ENCODE measurements at places on chromosomes 5 and 9.

GRCh38 chr5:76709762-76710161 is 6.2 kb upstream of the F2R start:
- no peak for DNase-seq

GRCh38 chr9:87357600-87357999 is 140.1 kb upstream of the DAPK1 start:
- DNase-seq, result no peak

GRCh38 chr5:132639706-132640130 is 18.3 kb upstream of the IL13 start:
- DNase-seq, result no peak

DNA sequence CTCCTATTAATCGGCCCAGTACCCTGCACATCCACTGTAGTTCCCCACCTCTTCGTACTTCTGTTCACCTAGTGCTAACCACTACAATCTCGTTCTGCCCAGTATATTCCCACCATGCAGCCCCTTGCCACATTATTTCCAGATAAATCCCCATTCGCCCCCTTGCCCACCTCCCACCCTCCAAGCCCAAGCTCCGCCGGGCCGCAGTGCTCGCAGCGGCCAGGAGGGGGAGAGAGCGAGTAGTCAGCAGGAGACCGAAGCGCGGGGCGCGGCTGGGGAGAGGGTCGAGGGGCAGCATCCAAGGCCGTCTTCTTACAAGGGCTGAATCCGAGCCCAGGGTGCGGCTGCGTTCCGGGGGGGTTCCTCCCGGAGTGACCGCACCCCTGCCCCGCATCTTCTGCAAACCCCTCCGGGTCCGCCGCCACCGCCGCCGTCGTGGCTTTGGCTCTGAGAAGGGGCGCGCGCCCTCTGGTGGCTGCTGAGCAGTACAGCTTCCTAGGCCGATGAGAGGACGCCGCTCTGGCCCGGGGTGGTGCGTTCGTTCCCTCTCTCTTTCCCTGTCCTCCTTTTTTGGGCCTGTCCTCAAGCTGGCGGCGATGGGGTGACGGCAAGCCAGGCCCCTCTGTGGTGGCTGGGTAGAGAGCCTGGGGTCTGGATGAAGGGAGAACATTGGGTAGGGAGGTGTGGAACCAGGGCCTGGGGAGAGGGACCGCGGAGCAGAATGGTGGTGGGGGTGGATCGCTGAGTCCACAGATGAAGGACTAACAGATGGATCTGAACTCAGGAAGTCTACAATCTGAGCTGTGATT is 30.0 kb upstream of the PSD2 start:
- peak; percentile 62 for DNase-seq

GRCh38 chr5:78927657-78928282 is 57.3 kb downstream of the ARSB start:
- no peak for DNase-seq

DNA sequence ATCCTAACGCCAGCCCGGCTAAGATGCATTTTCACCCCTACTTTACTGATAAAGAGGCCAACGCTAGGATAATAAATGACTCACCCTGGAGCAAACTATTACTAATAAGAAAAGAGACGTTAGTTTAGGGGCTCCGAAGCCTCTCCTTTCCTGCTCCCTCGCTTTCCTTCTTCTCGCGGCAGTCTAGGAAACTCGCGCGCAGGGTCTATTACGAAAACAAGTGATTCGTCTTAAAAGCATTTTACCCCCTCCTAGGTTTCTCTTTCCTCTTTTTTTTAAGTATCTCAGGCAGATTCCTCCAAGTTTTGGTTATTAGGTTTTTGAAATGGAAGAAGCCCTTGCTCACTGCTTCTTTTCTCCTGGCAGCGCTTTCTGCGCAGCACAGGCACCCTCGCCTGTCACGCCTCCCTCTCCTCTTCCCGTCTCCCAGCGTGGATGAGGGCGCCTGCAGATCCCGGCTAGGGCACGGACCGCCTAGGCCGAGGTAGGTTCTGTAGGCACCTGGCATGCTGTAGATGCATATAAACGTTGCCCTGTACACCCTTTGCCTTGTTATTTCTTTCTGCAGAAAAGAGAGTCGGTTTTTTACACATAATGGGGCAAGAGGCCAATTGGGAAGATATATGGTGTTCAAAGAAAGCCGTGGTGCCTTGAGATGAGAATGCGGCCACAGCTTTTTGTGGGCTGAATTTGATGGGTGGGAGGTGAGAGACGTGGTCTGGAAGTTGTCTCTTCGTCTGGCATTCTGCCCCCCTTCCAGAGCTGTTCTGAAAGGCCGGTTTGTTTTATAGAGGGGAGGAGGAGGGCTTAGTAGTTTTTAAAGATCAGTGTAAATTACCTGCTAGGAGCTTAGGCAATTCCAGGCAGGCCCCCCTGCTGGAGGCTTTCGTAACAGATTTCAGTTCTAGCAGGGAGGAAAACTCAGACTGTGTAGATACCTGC is 983 bp downstream of the GCNT1 start:
- DNase-seq, result peak; percentile 35

GRCh38 chr9:97425973-97426336 is 14.1 kb downstream of the TDRD7 start:
- DNase-seq, result no peak

DNA sequence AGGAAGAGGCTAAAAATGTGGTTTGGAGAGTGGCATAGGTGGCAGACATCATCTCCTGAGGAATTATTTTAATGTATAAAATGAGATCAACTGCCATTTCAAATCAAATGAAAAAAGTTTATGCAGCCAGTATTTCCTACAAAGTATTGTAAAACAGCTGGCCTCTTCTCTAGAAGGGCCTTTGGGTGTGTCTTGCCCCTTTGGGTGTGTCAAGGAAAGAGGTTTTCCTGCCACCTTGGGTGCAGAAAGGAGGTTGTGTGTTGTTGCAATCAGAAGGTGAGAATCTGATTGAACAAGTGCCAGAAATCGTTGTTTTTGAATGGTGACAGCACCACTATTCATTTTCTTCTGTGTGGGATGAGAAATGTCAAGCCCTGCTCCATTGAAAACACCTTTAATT is 127.4 kb downstream of the RMI1 start:
- DNase-seq, result no peak

DNA sequence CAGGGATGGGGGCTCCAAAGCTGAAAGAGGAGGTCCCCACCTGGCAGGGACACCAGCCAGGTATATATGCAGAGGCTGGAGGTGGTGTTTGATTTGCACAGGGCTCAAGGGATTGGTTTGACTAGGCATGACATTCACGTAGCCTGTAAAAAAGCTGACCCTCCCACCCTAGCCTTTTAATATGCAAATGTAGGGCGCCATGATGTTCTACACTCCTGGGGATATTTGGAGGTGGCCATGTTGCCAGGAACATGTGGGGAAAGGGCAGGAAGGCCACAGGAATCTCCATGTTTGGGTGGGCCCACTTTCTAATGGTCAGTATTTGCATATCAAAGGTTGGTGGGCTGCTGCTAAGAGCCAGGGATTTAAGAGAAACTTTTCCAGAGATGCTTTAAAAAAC is 12.0 kb upstream of the THG1L start:
- no peak for DNase-seq

DNA sequence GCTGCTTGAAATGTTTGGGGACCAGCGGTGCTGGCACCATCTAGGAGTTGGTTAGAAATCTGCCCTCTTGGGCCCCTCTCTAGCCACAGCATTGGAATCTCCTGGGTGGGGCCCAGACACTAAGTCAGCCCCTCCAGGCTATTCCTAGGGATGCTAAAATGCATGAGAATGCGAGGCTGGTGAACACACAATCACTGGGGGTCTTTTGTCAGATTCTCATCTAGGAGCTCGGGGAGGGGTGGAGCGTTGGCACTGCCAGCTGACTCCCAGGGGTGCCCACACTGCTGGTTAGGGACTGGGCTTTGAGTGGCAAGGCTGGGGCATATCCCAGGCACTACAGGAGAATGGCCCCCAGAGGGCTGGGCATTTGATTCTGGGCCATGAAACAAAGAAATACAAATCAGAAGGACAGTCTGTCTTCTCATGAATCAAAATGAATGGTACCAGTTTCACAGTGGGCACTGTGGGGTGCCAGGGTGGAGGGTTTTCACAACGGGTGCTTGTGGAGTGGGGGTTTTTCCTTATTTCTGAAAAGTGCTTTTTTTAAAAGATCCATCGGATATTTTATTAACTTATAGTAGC is 127.8 kb upstream of the RAPGEF1 start:
- no peak for DNase-seq

DNA sequence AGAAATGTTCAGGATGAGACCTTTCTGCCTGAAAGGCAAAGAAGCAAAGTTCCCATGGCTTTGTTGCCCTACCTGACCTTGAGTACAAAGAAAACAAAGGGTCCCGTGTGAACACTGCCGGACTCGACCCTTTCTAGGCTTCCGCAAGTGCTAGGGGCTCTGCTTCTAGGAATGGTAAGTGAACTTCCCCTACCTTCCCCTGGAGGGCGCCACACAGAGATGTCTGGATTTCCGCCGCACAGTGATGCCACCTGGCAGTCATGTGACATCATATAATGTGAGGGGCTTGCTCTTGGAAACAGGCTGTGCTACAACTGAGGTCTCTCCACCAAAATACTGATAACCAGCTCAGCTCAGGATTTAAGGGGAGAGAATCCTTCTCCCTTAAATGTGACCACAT is 56.6 kb downstream of the HSD17B3 start:
- DNase-seq, result no peak

DNA sequence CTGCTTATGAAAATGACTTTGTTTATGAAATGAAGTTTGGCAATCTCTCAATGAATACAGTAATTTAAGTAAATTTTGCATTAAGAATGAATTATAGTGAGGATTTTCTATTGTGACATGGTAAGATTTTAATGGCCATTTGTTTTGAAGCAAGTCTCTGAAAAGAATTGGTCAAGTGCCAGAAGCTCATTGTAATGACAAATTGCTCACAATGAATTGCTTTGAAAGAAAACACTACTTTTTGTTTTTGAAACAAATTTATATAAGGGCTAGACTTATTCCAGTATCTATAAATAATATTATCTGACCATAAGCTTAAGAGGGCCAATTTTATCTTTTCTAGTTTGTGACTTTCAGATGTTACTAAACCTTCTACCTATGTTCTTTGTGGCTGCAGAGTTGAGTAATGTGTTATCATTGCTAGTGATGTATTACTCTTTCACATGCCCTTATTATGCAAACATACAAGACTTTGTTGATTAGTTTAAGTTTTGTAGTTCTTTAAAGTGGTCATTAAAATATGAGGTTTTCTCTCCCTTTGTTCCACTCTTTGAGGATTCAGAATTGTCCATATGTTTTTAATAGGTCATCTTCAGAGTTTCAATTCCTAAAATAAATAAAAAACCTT is 93.0 kb upstream of the ZNF608 start:
- DNase-seq, result no peak

GRCh38 chr5:176996780-176997179 is 9.8 kb downstream of the UIMC1 start:
- DNase-seq, result no peak

GRCh38 chr5:146799231-146799630 is 79.3 kb downstream of the PPP2R2B start:
- no peak for DNase-seq

GRCh38 chr5:144960296-144960695 is 789.6 kb downstream of the KCTD16 start:
- DNase-seq, result no peak

DNA sequence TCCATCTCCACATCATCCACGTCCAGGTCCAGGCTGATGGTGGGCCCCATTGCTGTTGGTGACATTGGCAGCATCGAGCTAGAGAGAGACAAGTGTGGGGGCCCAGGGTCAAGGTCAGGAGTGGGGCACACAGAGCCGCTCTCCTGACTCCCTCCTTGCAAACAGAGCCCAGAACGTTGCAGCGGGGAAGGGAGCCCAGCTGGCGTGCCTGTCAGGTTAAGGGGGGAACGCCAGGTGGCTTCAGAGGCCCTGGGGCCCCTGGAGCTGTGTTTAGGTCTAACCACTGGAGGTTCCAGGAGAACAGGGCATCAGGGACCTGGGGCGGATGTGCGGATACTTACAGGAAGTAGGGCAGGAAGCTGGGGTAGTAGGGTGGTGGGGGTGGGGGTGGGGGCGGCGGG is 7.5 kb downstream of the RNF44 start:
- no peak for DNase-seq

DNA sequence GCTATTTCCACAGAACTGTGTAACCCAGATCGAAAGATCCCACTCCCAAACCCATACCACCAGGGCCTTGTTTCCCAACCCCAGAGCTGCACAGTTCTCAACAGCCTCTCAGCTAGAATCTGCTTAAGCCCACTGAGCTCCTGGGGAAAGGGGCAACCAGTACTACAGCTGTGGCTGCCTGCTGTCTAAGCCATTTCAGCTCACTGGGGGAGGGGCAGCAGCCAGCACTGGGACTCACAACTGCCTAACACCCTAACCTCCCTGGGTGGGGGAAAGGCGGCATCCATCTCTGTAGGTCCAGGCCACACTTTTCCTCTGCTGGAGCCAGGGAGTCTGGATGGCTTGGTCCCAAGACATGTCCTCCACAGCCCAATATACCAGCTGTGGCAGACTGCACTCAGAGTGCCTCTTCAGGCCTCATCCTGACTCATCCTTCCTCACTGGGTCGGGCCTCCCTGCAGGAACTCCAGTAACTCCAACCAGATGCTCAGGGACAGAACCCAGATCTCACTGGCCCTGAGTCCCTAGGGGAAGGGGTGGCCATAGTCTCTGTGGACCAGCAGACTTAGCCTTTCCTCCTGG is 241.4 kb downstream of the HINT1 start:
- DNase-seq, result no peak

- DNase-seq, result peak; percentile 36
These were observed at the start of gene STK32A for GRCh38 chr5:147234825-147235635. TSS of gene STK32A (plus strand) at chr5:147235026. CDS start at chr5:147239635, 4,609 bp downstream.

DNA sequence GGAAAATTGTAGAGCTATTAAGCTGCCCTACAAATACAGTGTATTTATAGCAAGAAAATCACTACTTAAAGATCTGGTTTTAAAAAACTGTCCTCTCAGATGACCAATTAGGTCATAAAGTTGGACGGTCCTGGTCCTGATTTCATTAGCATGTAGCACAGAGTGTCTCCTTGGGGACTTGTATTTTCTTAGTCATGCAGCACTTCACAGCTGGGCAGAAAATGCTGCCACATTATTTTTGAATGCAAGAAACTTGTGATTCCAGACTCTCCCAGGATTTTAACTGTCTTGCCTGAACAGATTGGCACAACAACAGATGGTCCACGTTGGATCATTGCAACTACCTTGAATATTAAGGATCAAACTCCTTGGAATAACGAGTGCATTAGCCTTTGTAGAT is 348.1 kb upstream of the SGCD start:
- DNase-seq, result no peak
